ENCODE measurements at places on chromosomes 6 and 20.

DNA sequence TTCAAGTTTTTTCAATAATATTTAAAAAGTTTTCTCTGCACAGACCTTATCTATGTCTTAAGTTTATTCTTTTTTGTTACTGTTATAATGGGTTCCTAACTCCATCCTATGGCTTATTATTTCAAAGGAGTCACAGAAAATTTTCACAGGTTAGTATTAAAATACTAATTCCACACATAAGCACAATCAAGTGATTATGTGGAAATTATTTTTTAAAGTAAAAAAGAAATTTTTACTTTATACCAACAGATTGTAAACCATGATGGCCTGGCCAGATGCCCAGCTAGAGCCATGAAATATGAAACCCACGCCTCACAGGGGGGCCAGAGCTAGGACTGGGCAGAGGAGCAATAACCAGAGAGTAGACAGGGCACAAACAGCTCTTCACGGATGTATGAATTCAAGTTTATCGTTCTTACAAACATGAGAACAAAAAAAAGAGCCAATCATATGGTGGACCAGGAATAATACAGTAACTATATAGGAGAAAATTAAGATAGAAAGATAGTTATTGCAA, 34.0 kb downstream of the NUDT3 start:
- peak; percentile 53 for DNase-seq

DNA sequence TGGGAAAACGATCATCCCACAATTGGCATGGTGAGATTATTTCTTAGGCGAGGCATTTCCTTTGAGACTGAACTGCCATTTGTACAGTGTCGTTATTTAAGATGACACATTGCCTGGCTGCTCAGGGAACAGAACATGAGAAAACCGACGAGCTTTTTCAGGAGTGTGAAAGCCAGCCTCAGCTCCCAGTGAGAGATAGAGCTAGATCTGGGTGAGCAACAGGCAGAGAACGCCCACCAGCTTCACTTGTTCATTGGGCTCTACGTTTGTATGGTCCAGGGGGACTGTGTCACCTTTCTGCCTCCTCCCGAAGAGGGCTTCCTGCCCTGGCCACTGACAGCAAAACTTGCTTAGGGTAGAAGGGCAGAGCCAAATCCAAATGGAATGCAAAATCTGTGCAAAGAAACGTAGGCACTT, 378.1 kb downstream of the RNGTT start:
- DNase-seq: no peak

DNA sequence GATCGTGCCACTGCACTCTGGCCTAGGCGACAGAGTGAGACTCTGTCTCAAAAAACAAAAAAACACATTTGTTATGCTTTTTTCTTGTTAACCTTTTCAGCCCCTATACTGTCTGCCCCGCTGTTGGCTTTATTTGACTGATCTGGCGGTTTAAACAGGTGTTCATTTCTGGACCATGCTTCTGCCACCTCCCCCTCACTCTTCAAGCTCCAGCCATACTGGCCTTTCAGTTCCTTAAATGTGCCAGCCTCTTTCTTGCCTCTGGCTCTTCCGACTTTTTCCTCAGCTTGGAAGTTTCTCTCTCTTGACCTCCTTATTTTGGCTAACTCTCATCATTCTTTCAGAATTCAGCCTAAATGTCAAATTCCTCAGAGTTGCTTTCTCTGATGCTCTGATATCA, 35.2 kb upstream of the TXLNB start:
- DNase-seq: no peak

DNA sequence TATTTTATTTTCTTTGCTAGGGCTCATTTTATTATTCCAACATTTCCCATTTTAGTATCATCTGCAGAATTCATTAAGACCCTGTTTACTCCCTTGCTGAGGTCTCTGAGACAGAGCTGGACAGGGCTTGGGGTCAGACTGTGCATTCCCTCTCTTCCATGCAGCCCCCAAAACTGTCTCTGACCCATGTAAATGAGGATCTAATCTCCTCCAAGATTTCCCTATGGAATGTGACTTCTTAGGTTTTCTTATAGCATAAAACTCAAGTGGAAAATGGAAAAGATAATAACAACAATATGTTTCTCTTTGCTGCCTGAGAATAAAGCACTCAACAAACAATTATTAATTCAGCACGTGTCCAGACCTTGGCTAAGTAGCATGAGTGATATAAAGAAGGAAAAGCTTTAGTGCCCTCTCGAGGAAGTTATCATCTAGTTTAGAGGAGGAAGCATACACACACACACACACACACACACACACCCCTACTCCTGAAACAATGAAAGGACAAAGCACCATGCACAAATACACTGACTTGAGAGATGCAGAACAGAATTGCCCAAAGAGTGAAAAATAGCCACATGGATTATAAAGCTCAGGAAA, 815.5 kb downstream of the BCKDHB start:
- no peak for DNase-seq

DNA sequence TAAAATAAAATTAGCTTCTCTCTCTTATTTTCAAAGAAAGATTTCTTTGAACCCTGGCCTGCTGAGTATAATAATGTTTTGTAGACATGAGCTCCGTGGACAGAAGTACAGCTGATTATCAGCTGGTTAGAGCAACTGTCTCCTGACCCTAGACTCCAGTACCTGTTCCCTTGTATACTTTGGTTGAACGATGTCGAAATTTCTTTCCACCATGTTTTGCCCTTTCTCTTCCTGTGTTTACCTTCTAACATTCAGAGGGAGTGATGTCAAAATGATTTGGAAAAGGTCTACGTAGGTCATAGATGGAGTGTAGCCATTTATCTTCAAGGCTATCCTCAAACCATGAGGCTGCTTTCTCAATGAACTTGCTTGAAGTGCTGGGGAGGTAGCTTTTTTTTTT, 16.8 kb upstream of the ADTRP start:
- DNase-seq: no peak

DNA sequence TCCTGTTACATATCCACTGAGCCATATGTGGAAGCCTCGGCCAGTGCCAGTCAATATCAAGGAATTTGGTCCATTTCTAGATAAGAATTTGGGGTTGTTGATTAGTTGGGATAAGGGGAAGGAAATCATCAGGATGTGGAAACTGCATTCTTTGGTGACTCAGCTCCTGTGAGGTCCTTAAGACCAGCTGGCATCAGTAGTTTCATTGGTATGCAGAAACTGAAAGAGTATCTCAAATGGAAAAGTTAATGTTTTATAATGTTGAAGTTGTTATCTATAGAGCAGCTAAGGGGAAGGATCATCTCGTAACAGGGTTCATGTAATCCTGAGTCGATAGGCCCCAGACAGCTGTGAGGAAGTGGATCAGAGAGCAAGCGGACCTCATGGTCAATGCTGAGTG, 87.9 kb upstream of the PRND start:
- peak; percentile 74 for DNase-seq

DNA sequence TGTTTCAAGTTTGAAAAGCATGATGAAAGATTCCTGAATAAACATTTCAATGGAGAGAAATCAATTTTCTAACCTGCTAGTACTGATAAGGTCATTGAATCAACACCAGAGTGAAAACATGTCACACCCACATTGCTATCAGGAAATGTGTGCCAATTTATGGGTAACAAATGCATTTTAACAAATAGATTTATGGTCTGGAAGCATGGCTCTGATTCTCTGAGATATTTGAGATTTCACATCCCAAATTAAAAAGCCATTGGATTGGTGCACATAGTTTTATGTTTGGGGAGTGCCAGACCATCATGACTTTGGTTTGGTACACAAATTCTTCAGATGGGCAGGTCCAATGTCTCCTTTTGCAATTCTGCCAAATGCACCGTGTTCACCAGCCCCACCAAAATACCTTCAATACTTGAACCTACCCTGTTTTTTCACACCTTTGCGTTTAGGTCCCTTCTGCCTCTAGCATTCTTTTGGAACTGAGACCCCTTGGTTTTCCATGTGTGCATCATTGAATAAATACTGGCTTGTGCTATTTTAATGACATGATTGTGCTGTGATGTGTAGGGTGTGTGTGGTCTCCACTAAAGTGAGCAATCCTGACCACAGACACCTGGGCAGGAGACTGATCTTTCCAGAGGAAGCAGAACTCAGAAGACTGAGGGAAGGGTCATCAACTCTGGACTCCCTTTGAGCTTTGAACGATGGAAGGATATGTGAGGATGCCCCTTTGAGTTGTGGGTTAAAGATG, 20.4 kb downstream of the IL20RA start:
- DNase-seq: no peak

- no peak for DNase-seq
Measured at GRCh38 chr20:40414843-40415615, 274.0 kb downstream of the MAFB start.

GRCh38 chr6:161618831-161619454, 345.1 kb upstream of the AGPAT4 start:
- DNase-seq: peak; percentile 82

- no peak for DNase-seq
Measured at GRCh38 chr6:42295677-42296076, 78.0 kb upstream of the MRPS10 start.

DNA sequence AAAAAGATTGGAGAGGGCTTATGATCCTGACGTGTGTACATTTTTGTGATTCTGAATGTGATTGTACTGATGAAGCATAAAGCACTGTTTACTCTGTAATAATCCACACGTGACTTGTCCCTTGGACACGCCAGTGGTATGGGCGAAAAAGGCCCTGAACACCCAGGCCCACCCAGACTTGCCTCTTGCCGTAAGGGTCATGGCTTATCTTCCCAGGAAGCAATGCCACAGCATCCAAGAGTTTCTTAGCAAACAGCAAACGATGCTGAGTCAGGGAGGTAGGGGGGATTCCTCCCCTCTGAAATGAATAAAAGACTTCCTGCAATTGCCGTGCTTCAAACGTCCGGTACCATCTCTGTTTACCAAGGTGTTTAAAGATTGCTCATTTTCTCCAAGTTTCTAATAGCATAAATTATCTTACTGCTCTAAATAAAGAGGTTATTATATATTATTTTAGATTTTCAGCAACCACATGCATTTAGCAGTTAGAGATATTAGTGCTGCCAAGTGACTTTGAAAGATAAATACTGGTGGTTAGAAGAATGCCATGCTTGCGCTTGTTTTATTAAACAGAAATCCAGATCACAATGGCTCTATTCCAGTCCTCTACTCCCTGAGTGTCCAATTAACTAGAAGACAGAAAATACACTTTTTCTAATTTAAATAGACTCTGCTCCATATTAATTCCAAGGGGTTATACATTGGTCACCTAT, 212.8 kb upstream of the CST7 start:
- no peak for DNase-seq

All from AG20443 (cell line).